ENCODE measurements at places on chromosomes 5 and 9. TPM values are rescaled to one million over a fixed set of nuclear protein-coding genes. Genes with fewer than 3 reads are reported as not detected.

DNA sequence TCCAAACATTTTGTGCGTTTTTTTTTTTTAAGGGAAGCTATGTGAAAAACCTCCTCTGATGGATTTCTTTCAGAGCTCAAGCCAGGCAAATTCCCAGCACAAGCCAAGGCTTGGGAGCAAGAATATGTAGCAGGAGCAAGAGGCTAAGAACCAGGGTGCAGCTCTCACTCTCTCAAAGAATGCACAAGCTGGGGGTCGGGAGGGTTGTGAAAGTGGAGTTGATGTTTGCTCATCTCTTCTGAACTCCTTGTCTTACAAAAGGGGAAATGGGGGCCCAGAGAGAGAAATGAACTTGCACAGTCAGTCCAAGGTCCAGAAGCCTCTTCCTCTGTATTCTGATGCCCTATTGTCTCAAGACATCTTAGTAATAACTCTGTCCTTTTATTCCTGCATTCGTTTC, 7.7 kb upstream of the TRAF1 start:
- no peak for DNase-seq

GRCh38 chr5:159645179-159645846, 271.0 kb upstream of the ADRA1B start:
- DNase-seq, result no peak

- DNase-seq, result no peak
Observed at GRCh38 chr9:6922680-6923079, 164.9 kb downstream of the KDM4C start.

DNA sequence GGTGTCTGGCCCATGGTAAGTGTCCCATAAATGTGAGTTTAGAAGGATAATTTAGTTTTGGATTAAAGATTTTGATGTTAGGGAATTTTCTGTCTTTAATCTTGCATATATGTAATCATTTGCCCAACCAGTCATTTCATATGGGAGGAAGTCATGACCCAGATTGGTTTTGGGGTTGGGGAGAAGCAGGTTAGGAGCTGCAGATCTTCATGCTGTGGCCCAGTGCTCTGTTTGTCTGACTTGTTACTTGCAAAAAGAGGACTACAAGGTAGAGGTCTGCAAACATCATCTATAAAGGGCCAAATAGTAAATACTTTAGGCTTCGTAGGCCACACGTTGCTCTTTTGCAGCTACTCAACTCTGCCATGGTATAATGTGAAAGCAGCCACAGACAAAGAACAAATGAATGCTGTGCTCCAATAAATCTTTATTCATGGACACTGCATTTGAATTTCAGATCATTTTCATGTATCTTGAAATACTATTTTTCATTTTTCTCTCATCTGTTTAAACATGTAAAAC, 16.8 kb downstream of the OSTF1 start:
- DNase-seq, result no peak

GRCh38 chr5:123297866-123298265, 125.3 kb downstream of the CEP120 start:
- no peak for DNase-seq

GRCh38 chr9:108001237-108001636, 511.7 kb upstream of the KLF4 start:
- DNase-seq, result no peak

GRCh38 chr5:93845376-93845775, 104.0 kb upstream of the POU5F2 start:
- DNase-seq, result no peak

- no peak for DNase-seq
Observed at GRCh38 chr9:122145592-122145863, 14.1 kb downstream of the NDUFA8 start.

DNA sequence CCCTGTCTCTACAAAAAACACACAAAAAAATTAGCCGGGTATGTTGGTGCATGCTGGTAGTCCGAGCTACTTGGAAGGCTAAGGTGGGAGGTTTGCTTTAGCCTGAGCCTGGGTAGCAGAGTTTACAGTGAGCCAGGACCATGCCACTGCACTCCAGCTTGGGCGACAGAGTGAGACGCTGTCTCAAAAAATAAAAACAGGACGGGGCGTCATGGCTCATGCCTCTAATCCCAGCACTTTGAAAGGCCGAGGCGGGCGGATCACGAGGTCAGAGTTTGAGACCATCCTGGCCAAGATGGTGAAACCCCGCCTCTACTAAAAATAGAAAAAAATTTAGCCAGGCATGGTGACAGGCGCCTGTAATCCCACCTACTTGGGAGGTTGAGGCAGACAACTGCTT, 40.3 kb downstream of the UBE2D2 start:
- no peak for DNase-seq

- no peak for DNase-seq
Observed at GRCh38 chr5:112014783-112015395, 257.9 kb upstream of the NREP start.

DNA sequence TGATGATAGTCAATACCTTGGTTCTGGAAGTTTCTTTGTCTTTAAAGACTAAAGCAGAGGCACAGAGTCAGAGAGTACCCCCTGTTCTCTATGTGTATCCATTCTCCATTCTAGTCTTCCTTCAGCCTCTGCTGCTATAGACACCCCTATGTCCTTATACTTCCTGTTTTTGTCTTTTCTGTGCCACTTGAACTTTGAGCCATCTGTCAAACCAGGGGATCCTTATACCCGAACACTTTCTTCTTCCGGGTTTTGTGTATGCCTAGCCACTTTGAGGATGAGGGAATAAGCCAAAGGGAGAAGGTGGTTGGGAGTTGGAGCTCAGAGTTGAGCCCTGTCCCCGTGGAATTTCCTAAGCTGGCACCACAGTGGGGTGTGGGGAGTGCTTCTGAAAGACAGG, 61.1 kb upstream of the IL6ST start:
- DNase-seq, result no peak

DNA sequence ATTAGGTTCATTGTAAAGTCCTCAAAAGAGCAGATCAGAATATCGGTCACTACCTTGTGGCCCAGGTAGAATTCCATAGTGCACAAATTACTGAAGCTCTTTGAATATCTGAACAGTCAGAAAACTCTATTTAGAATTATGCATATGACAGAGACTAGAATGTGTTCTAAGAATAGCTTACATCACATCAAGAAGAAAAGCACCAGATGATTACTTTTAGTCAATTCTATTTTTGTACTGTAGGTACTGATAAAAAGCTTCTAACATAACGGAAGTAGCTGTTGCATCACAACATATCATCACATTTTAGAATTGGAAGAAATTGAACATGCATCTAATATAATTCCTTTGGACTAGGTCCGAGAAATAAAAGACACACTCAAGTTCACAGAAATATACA, 946.6 kb upstream of the ARRDC3 start:
- no peak for DNase-seq

ALDH7A1 gene
- 85.9 TPM for total RNA-seq

RALGPS1 gene
- total RNA-seq, result 23.8 TPM

MYMK gene
- total RNA-seq, result not detected

FREM1 gene
- 1.7 TPM for total RNA-seq

ARHGEF39 gene
- 2.6 TPM for total RNA-seq
